ENCODE measurements at places on chromosomes 7 and 10.
A peak's percentile ranks its signal among the peaks of the same experiment; 100 is the strongest.

- no peak for DNase-seq
These were observed 78.0 kb downstream of the DKK1 start for GRCh38 chr10:52391927-52392602.

DNA sequence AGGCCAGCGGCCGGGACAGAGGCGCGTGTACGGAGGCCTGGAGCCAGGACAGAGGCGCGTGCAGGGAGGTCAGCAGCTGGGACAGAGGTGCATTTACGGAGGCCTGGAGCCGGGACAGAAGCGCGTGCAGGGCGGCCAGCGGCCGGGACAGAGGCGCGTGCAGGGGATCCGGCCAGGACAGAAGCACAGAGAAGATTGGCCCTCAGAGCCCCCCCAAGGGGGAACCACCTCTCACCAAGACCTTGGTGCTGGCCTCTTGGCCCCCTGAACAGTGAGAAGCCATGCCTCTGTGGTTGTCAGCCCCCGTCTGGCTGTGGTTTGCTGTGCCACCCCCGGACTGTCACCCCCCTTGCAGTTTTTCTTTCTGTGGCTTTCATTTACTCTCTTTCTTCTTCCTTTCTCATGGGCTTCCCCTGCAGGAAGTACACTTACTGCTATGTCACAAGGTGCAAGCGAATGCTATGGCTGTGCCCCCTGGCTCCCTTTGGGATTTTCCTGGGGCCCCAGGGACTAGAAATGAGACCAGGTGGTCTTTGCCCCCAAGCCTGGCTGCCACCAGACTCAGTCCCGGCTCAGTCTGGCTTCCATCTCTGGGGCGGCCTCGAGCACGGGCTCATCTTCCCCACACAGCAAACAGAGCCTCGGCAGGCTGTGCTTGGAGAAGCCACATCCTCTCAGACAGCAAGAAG, 41.1 kb downstream of the INSIG1 start:
- DNase-seq: no peak

- no peak for DNase-seq
These were observed 210.2 kb downstream of the MLLT10 start for GRCh38 chr10:21744223-21744622.

DNA sequence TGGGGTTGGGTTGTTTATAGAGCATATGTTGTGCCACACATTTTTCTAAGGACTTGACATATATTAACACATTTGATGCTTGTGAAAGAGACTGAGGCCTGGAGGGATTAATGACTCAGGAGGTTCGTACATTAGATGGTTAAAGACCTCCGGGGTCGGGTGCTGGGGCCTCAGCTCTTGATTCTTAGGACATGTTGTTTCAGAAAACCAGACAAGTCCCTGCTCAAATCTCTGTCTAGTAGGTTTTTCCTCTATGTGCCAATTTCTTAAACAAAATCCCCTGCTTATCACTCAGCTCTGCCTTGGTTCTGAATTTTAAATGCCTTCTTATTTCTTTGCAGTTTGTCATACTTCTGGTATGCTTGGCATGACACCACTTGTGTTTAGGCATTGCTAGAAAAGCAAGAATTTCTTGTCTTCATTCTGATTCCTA, 5.8 kb downstream of the UPP1 start:
- DNase-seq: no peak

GRCh38 chr10:94232711-94233383, 129.9 kb downstream of the NOC3L start:
- DNase-seq: no peak

DNA sequence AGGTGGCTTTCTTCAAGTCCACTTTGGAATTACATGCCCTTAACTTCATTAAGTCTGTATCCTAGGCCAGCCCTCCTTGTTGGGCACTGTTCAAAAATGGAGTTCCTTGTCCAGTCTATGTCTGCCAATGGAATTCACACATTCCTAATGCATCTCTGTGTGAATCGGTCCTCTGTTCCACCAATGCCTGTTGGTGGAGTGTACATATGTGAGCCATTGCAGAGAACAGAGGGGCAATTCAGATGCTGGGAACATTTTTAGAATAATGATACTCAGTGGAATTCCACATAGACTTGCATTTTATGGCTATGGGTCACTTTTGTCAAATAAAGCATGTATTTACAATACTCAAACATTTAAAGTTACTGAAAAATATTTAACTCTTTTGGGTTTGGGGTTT, 108.3 kb downstream of the COL28A1 start:
- DNase-seq: peak; percentile 27

- DNase-seq: peak; percentile 50
These were observed 114.0 kb upstream of the TCF7L2 start for GRCh38 chr10:112835944-112836451.

- peak; percentile 33 for DNase-seq
These were observed 114.4 kb upstream of the TCERG1L start for GRCh38 chr10:131425752-131426533.

GRCh38 chr7:497346-497745, 22.3 kb downstream of the PDGFA start:
- no peak for DNase-seq

GRCh38 chr10:110912374-110912773, 6.6 kb downstream of the BBIP1 start:
- DNase-seq: no peak

- DNase-seq: no peak
These were observed 179.5 kb upstream of the YAE1 start for GRCh38 chr7:39386718-39387117.

GRCh38 chr7:99473315-99473596, 566 bp downstream of the ZNF789 start:
- DNase-seq: no peak

- DNase-seq: no peak
These were observed 828.8 kb downstream of the CCSER2 start for GRCh38 chr10:85157206-85157605.

GRCh38 chr7:44292876-44293560, 32.4 kb downstream of the CAMK2B start:
- DNase-seq: peak; percentile 9

DNA sequence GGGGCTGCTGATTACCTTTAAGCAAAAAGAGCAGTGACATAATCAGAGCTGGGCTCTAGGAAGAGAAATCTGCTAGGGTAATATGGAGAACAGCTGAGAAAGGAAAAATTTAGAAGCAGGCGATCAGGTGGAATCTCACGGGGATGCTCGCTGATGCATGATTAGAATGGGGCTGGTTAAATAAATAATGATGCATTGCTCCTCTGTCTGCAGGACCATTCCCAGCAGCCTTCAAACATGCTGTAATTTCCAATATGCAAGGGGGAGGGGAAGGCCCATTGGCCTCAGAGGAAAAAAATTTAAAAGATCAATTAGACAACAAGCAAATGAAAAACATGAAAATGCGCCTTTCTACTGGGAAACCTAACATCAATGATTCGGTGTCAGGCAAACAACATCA, 65.6 kb upstream of the C10orf90 start:
- DNase-seq: no peak

- no peak for DNase-seq
These were observed 292.4 kb upstream of the KLF14 start for GRCh38 chr7:131026297-131027000.

- no peak for DNase-seq
These were observed 32.6 kb upstream of the HSPB1 start for GRCh38 chr7:76269895-76270294.

DNA sequence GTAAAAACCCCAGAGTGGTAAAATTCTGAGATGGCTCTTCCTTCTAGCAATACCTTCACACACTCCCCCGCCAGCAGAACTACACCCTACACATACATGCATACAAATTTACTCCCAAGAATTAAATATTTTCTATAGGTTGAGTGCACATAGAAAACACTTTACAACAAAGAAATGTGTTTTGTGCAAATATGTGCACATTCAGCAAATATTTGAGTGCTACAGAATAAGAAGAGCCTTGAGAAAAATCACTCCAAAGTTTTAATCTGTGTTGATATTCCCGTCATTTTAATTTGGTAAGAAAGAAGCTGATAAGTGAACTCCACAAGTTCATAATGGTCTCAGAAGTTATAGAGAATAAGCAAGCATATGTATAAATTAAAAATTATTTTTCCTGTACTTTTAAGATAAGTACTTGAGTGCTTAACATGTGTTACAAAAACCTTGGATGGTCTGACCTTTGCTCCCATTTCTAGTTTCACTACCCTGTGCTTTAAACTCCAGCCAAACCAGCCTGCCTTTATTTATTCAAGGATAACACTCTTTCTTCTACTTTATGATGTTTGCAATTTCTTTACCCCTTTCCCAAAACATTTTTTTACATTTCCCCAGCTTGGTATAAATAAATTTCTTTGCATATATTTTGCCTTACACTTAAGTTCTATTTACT, 733.5 kb upstream of the LRRTM3 start:
- no peak for DNase-seq

- no peak for DNase-seq
These were observed 38.0 kb upstream of the CACNA2D1 start for GRCh38 chr7:82481499-82482097.

DNA sequence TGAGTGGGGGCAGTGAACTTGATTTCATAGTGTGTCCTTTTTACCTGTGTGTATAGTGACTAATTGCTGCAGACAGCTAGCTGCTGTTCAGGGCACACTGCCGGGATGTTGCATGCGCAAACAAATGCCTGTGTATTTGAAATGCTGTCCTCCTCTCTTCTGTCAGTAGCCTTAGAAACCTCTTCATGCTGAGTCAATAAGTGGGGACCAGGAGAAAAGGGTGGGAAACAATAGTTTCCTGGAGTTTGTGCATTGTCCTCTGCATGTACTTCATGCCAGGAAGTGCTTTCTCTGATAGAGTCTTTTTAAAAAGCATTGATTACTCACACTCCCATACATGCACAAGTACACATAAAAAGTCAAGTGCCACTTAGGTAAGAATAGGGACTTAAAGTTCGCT, 1183.7 kb upstream of the CELF2 start:
- DNase-seq: no peak

All from femur (tissue), 1 donor.